ENCODE measurements at places on chromosomes 2 and 18.
A peak's percentile ranks its signal among the peaks of the same experiment; 100 is the strongest.

GRCh38 chr2:239268549-239268948 is 132.3 kb downstream of the HDAC4 start:
- DNase-seq, result no peak

DNA sequence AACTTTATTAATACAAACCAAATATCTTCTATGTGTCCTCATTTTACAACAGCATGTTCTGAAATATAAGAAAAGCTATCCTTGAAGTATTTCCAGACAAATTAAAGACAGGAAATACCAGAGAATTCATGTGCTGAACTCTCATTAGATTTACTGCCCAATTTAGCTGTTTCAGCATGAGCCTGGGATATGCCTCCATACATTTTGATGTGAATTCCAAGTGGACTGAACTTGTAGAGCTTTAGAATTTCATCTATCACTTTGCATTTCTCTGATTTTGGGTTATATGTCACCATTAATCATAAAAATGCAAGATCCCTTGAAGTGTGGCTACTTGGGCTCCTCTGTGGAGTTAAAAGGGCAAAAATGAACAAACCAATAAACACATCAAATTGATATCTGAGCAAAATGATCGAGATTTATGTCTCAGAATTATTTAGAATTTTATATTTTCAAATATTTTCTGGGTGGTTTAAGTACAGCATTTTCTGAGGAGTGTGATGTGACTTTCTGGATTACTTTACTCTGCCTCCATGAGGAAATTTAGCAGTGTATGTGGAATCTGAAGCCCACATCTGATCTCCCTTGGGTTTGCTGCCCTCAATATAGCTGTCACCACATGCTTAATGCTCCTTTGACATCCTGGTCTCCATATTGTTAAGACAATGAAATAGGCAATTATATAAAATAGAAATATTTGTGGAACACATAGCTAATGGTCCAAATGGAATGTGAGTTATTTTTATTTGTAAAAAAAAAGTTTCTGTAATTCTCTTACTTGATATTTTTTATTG is 206.6 kb upstream of the RBMS1 start:
- DNase-seq, result no peak

DNA sequence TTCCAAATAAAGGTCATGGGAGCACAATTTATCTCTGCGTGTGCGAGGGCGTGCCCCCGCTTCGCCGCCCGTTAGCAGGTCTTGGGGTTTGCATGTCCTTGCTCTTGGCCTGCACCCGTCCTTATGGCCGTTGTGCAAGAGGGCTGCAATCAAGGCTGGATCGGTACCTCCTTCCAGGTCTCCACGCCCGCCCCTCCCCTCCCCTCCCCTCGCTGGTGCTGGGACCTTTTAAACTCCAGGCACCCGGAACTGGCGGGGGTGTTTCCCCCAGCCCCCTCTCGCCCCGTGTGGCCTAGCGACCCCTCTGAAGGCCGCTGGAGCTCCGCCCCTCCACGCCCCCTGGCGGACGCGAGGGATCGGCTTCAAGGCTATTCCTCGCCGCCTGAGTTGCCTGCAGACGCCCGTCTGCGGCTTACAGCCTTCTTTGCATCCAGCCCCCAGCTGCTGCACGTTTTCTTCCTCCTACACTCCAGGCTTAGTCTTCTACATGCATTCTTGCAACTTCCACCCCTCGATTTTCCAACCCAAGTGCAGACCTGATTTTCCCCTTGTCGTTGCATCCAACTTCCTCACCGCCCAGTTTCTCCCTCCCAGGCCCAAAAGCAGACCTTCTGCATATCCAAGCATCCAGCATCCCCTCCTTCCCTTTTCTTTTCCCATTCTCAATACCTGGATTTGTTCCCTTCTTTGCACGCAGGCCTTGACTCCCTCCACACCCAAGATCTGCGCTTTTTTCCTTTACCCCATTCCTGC is 577 bp downstream of the IDH1 start:
- DNase-seq, result peak; percentile 93

- DNase-seq, result no peak
Measured at GRCh38 chr2:137117385-137117784, 352.0 kb downstream of the THSD7B start.

DNA sequence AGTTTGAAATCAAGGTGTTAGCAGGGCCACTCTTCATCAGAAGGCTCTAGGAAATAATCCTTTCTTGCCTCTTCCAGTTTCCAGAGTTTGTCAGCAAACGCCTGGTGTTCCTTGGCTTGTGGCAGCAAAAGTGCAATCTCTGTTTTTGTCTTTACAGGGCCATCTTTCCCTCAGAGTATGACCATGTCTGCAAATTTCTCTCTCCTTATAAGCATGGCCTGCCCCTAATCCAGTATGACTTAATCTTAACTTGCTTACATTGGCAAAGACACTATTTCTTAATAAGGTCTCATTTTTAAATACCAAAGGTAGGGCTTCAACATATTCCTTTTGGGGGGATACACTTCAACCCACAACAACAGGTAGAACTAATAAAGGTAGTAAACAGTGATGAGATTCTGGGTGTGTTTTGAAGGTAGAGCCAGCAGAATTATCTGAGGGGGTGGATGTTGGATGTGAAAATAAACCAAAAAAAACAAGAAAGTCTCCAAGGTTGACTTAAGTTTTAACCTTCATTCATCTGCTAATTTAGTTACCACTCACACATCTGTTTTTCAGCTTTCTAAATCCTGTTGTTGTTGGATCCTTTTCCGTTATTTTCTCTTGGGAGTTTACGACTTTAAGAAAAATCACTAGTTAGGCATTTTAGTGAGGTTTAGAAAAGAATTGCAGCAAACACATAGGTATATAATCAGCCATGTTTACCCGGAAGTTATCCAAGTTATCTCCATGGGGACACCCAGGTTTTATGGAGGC is 234.4 kb upstream of the FIGN start:
- DNase-seq, result no peak

GRCh38 chr2:151098841-151099240 is 162.8 kb downstream of the RBM43 start:
- no peak for DNase-seq

GRCh38 chr18:26893996-26894395 is 28.5 kb upstream of the AQP4 start:
- no peak for DNase-seq

DNA sequence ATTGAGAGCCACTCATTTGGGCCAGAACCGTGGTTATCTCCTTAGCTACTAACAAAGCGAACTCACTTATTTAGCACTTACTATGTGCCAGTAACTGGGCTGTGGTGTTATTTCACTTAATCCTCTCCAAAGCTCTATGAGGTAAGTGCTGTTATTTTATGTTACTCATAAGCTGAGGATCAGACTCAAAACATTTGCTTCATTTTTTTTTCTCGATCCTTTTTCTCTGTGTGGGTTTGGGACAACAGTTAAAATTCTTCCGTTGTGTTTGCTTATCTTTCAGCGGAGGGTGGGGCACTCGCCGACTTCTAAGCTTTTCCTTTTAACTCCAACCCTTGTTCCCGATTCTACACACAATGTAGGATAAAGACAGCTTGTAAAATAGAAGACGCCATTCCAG is 52.8 kb downstream of the TMEM178A start:
- DNase-seq, result no peak

DNA sequence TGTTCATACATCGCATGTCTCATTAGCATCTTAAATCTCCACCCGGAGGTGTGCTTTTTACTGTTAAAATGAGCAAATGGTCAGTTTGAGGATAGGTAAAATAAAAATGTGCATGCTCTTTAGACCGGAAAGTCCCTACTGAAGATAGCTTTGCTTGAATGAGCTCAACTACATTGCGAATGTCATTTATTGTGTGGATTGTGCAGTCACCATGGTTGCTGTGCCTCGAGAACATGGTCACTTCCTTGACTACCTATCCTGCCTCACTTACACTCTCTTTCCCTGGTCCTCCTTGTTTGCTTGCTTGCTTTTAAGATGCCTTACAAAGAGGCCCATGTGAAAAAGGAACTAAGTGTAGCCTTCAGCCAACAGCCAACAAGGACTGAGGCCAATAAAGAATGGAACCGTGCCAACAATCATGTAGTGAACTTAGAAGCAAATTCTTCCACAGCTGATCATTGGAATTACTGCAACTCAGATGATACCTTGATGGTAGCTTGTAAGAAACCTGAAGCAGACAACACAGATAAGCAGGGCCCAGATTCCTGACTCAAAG is 72.2 kb upstream of the BARD1 start:
- DNase-seq, result no peak

GRCh38 chr2:176140513-176141317 is 10.6 kb upstream of the HOXD4 start:
- peak; percentile 84 for DNase-seq

GRCh38 chr2:181642086-181642485 is 14.8 kb downstream of the CERKL start:
- no peak for DNase-seq

- DNase-seq, result no peak
Measured at GRCh38 chr2:20303966-20304365, 46.7 kb downstream of the PUM2 start.

DNA sequence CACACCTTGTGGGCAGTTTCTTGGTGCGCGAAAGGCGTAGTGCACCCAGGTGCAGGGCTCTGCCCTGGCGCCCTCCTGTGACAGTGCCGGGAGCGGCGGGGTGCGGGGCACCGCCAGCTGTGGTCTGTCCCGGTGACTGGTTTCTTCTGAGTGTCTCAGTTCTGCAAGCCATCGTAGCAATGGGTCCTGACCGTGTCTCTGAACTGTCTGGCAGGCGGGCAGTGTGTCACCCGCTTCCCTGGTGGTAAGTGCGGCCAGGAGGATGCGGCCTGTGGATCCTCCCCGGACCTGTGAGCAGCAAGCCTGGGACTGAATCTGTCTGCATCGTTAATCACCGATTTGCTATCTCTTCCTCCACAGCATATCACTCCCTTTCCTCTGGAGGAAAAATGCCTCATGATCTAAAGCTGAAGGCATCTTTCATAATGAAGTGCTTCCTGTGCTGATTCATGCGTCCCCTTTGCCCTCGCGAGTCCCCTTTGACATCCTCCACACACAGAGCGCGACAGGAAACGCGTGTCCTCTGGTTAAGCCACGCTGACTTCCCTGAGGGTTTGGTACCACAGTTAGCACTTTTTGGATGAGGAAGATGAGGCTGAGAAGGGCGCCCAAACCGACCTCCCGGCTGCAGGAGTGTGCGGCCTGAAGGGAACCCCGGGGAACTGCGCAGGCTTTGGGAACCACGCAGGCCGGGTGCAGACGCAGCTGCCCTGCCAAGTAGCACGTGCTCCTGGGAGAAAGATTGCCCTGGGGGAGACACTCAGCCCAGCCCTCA is 416.0 kb upstream of the HS6ST1 start:
- peak; percentile 12 for DNase-seq

DNA sequence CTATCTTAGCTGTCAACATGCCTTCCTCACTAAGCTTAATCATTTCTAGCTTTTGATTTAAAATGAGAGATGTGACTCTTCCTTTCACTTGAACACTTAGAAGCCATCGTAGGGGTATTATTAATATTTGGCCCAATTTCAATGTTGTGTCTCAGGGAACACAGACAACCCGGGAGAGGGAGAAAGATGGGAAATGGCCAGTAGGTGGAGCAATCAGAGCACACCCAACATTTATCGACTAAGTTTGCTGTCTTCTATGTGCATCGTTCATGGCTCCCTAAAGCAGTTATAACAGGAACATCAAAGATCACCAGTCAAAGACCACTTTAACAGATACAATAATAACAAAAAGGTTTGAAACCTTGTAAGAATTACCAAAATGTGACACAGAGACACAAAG is 110.2 kb downstream of the OLA1 start:
- DNase-seq, result no peak

DNA sequence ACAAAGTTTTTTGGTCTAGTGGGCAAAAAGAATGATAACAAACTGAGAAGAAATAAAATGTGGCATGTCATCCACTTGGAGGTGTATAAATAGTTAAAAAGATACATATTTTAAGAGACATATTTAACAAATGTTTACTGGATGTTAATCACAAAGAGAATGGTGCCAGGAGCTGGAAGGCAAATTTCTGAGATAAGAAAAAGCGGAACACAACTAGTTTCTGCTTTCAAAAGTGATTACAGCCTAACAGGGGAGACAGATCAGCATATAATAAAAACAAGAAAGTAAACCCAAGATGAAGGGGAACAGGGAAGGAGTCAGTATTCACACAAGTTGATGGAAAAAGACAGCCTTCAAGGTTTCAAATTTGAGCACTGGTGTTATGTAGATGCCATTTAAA is 91.3 kb downstream of the OLA1 start:
- DNase-seq, result no peak

DNA sequence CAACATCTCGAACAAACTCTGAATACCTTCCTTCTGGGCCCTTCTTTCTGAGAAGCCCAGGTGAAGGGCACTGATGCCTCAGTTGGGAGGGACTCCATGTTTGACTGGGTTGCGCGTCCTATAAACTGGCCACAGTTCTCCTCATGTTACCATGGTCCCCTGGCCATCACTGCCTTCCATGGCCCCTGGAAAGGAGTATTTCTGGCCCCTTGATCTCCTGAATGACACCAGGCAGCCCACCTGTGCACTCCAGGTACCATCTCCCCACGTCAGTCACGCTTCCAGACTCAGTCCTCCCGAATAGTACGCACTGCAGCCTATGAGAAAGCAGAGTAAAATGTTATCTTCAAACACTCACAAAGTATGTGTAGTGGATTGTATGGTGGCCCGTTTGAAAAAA is 73.9 kb downstream of the ACKR3 start:
- no peak for DNase-seq

GRCh38 chr2:190062053-190062452 is 476 bp downstream of the MSTN start:
- DNase-seq, result no peak

- no peak for DNase-seq
Measured at GRCh38 chr2:171824086-171824485, 70.0 kb downstream of the SLC25A12 start.

- no peak for DNase-seq
Measured at GRCh38 chr2:44705876-44706480, 235.5 kb upstream of the SIX3 start.

- DNase-seq, result no peak
Measured at GRCh38 chr2:138030459-138030858, 66.2 kb downstream of the HNMT start.

- no peak for DNase-seq
Measured at GRCh38 chr2:195537811-195538210, 119.2 kb upstream of the SLC39A10 start.

DNA sequence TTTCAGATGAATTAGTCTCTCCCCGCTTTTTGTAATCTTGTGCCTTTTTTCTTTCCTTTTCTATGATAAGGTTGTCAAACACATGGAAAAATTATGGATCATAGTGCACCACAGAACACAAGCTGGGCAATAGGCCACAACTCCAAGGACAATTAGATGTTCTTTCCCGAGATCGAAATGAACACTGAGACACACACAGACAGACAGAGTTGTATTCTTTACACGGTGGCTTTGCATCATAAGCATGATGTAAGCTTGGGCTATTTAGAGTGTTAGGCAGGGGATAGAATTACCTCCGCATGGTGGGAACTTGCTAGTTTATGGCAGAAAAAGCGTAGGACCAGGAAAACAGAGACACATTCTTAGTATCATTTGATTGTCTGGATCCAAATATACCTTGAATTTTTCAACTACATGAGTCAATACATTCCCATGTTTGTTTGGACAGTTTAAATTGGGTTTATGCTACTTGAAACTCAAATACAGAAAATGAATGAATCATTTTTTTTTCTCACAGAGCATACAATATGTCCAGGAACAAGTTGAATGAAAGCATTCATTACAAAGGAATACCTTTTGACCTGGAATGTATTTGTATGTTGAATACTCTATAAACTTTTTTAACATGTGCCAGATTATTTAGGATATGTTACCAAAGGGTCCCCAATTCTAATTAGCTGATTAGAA is 1611.5 kb upstream of the TMEFF2 start:
- DNase-seq, result no peak
